ENCODE measurements at places on chromosomes 3 and 15. TPM values are rescaled to one million over a fixed set of nuclear protein-coding genes. Genes with fewer than 3 reads are reported as not detected.

MAGEL2 gene
- 0.13 TPM for total RNA-seq

POLG gene
- 36.8 TPM for total RNA-seq

CRYGS gene
- total RNA-seq = 1.6 TPM

CACNA2D2 gene
- total RNA-seq = not detected

RPL22L1 gene
- 306 TPM for total RNA-seq

ERC2 gene
- total RNA-seq = not detected

TMEM42 gene
- total RNA-seq = 16.7 TPM
